Stimulated activated CD8-positive, alpha-beta memory T cell treated with anti-CD3 and anti-CD28 coated beads, Interleukin-4, amount 100 ng/mL, for 1 hour (primary cell): ENCODE measurements at places on chromosomes 7 and 10.

DNA sequence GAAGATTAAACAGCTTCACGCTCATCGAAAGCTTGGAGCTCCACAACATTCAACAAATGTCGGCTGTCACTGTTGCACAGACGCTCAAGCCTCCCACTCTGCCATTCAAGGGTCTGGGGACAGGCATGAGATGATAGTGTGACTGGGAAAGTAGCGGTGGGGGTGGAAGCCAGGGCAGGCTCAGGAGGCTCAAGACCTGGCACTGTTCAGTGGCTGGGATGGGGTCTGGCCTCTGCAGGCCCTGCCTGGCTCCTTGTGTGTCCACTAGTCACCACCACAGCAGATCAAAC is 13.5 kb upstream of the GTPBP4 start:
- DNase-seq = no peak

GRCh38 chr10:102661658-102662028 is 17.4 kb downstream of the TRIM8 start:
- DNase-seq = no peak

DNA sequence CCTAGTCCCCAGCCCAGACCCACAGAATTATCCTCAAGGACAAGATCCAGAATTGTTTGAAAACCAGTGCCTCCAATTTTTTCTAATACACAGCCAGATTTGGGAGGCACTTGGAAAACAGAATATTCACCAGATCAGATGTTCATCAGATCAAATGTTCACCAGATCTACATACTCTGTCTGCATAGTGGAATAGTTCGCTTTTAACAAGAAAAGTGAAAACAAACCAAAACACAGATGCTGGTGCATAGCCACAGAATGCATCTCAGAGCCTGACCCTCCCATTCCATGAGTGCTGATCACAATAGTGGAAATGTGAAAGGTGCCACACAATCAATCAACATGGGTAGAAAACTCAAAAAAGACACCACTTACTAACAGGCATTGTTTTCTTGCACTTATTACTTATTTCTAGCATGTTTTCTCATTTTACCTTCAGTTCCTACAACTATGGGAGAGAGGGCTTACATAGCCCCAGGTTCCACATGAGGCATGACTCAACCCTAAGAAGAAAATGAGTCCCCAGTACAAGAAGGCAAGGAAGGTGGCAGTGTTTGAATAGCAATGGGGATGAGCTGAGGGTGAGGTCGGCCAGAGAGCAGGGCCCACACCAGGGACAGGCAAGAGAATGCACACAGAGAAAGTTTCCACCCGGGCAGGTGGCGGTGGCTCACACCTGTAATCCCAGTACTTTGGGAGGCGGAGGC is 432.7 kb upstream of the NFE2L3 start:
- no peak for DNase-seq

DNA sequence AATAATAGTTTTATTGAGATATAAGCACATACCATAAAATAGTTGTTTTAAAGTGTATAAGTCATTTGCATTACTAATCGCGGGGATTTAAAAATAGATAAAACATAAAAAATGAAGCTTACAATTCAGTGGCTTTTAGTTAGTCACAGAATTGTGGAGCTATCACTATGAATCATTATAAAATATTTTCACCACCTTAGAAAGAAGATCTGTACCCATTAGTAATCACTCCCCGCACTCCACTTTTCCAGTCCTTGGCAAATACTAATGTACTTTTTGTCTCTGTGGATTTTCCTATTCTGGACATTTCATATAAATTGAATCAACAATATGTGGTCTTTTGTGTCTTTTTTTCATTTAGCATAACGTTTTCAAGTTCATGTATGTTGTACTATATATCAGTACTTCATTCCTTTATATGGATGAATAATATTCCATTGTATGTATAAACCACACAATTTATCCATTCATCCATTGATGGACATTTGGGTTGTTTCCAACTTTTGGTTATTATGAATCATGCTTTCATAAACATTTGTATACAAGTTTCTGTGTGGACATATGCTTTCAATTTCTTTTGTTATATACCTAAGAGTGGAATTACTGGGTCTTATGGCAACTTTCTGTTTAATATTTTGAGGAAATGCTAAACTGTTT is 162.5 kb downstream of the MAGI2 start:
- DNase-seq = no peak

DNA sequence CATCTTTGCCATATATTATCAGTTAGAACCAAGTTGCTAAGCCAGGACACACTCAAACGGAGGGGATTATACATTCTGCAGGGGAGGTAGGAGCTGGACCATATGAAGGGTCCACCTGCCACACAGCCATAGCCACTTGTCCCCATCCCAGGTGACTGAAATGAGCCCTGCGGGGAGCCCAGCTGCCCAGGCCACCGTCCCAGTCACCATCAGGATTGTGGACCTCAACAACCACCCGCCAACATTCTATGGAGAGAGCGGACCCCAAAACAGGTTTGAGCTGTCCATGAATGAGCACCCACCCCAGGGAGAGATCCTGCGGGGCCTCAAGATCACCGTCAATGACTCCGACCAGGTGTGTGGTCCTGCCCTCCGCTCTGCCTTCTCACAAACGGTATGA is 13.7 kb downstream of the CDHR1 start:
- no peak for DNase-seq

DNA sequence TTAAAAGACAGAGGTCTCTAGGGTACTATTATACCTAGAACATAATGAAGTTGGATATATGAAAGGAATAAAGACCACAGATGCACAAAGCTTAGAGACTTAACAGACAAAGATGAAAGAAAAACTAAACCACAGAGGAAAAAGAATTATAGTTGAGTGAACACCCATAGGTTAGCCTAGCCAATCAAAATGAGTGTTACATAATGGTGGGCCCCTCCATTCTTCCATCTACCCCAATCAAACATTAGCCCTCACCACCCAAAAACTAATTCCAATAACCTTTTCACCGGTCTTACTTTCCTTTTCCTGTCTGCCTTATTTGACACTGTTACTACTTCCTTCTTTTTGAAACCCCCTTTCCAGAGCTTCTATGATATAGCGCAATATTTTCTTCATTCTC is 130.1 kb downstream of the ELMO1 start:
- no peak for DNase-seq

- no peak for DNase-seq
Observed at GRCh38 chr7:156019776-156020565, 207.7 kb upstream of the SHH start.

DNA sequence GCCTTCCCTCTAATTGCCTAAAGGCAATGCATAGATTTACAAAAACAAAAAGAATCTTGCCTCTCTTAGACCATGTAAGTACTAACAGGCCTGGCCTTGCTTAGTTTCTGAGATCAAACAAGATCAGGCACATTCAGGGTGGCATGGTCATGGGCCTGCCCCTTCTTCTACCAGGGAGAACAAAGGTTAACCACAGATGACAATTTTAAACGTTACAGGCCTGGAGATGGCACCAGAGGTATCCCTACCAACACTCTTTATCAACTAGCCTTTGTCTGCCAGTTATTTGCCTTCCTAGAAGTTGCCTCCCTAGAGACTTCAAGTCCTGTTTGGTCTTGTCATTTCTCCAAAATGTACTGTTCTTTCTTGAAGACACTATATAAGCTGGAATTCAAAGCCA is 252.6 kb downstream of the DOCK4 start:
- no peak for DNase-seq

- no peak for DNase-seq
Observed at GRCh38 chr7:106372595-106373318, 88.0 kb upstream of the NAMPT start.

- DNase-seq = no peak
Observed at GRCh38 chr7:42264702-42265101, 27.7 kb upstream of the GLI3 start.

GRCh38 chr10:1451362-1451888 is 285.9 kb downstream of the ADARB2 start:
- DNase-seq = no peak

- no peak for DNase-seq
Observed at GRCh38 chr7:117135553-117135891, 182.2 kb downstream of the ST7 start.

DNA sequence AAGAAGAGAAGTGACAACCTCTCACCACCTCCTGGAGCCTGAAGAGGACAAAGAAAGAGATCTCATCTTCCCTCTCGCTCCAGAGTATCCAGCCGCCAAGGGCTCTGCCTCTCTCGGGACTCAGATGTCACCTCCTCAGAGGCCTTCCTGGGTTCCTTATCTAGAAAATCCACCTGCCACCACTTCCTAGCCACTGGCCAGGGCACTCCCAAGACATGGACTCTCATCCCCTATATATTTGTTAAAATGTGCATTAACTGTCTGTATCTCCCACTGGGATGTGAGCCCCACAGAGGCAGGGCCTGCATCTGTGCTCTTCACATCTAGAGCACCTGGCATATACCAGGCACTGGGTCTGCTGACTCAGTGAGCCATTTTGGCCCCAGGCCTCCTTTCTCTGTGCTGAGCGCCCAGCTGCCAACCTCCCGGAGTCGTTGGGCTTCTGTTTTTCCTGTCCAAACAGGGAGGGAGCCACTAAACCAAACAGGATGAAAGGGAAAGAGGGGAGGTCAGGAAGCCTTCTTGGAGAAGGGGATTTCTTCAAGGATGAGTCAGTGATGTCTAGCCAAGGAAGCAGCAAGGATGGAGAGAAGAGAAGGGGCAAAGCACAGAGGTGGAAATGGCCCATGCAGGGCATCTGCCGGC is 58.9 kb downstream of the KCNMA1 start:
- no peak for DNase-seq

GRCh38 chr7:128858380-128859231 is 4.0 kb upstream of the ATP6V1F start:
- DNase-seq = no peak

GRCh38 chr10:20846263-20846662 is 50.8 kb downstream of the NEBL start:
- DNase-seq = no peak

GRCh38 chr10:61487506-61487905 is 34.3 kb upstream of the TMEM26 start:
- DNase-seq = no peak
